ENCODE measurements at places on chromosomes 1 and 21. TPM values are rescaled to one million over a fixed set of nuclear protein-coding genes. Genes with fewer than 3 reads are reported as not detected.

Gene OR14K1
- total RNA-seq = 0.94 TPM

Gene CLDN8
- not detected for total RNA-seq

Gene LCE6A
- not detected for total RNA-seq

Gene ADAR
- total RNA-seq = 100 TPM

Gene WNT4
- total RNA-seq = 4.4 TPM

Gene FCGR3A
- total RNA-seq = 4.1 TPM

Gene FMO3
- total RNA-seq = not detected

Gene KCNJ15
- total RNA-seq = 0.31 TPM

Gene SIM2
- not detected for total RNA-seq

Gene MNDA
- total RNA-seq = 1.3 TPM

Gene FAM110D
- total RNA-seq = 0.31 TPM

Gene ARHGEF10L
- total RNA-seq = 44.8 TPM

Gene TMEM59
- total RNA-seq = 94.8 TPM

Gene RNF2
- 87.6 TPM for total RNA-seq

Gene RIPK4
- under 0.01 TPM for total RNA-seq

Gene C1orf116
- total RNA-seq = under 0.01 TPM

Gene OLIG2
- total RNA-seq = 18.2 TPM

Gene RASSF5
- total RNA-seq = 1.3 TPM

Gene RSPH1
- 0.94 TPM for total RNA-seq

Gene MX2
- total RNA-seq = 0.31 TPM

Gene EPHA2
- 1.9 TPM for total RNA-seq

Gene CDK11B
- total RNA-seq = 8.5 TPM

Gene PWP2
- 8.1 TPM for total RNA-seq

Gene HAPLN2
- 1.3 TPM for total RNA-seq

Gene KRTAP19-3
- total RNA-seq = not detected

Gene BCAN
- 94.8 TPM for total RNA-seq

Gene MX1
- 6.6 TPM for total RNA-seq
